ENCODE measurements at places on chromosomes 2 and 18. TPM values are rescaled to one million over a fixed set of nuclear protein-coding genes. Genes with fewer than 3 reads are reported as not detected.

DNA sequence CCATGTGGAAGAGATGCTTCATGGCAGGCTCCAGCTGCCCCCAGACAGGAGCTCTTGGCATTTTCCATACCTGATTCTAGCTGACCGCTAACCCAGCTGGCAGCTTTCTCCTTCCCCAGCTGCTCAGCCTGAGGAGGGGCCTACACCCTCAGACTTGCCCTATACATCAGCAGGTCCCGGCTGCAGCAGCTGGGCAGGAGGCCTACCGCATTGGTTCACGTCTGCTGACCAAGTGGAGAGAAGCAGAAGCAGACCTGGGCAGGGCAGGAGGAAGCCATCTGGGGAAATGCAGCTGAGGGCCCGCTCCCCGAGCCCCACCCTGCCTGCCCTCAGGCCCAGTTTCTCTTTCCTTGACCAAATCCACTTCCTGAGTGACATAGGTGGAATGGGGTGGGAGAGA lies 50.7 kb downstream of the LBH start:
- no peak for DNase-seq

DNA sequence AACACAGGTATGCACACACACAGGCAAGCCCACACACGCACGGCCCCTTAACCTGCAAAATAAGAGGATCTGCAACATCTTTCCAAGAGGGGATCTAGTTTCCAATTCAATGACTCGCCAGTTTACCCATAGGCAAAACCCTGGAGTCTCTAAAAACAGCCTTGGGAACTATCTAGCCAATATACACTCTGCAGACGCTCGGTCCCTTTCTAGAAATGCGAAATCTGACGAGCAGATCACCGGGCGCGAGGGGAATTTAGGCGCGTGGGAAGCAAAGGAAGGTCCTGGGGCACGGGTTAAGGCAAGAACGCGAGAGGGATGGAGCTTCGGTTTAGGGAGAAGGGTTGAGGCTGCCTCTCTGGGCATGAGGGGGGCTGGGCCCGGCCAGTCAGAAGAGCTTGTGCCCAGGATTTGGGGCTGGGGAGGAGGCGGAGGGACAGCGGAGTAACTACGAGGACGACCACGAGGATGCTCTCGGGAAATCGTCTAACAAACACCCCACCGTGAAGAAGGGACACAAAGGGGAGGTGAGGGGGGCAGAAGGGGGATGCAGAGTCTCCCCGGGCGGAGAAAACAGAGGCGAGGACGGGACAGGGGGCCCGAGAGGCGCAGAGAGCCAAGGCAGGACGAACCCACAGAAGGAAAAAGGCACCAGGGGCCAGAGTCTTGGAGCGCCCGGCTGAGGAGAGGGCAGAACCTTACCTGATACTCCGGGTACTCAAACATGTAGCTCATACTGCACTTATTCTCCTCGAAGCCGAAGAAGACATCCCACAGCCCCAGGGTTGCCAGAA lies 542 bp downstream of the PGAP1 start:
- DNase-seq = peak; percentile 8

- DNase-seq = no peak
Observed at GRCh38 chr2:2921011-2921720, 456.5 kb downstream of the EIPR1 start.

DNA sequence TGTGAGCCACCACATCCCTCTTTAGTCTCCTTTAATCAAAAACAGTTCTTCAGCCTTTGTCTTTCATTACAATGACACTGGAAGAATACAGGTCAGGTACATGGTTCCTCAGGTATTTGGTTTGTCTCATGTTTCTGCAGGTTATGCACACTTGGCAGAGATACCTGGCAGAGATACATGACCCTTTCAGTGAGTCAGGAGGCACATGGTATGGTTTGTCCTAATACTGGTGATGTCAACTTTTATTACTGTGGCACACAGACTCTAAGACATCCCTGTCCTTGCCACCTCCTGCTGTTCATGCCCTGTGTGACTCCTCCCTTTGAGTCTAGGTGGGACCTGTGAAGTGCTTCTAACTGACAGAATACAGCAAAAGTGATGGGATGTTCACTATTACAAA lies 58.4 kb downstream of the SPIRE1 start:
- DNase-seq = no peak

DNA sequence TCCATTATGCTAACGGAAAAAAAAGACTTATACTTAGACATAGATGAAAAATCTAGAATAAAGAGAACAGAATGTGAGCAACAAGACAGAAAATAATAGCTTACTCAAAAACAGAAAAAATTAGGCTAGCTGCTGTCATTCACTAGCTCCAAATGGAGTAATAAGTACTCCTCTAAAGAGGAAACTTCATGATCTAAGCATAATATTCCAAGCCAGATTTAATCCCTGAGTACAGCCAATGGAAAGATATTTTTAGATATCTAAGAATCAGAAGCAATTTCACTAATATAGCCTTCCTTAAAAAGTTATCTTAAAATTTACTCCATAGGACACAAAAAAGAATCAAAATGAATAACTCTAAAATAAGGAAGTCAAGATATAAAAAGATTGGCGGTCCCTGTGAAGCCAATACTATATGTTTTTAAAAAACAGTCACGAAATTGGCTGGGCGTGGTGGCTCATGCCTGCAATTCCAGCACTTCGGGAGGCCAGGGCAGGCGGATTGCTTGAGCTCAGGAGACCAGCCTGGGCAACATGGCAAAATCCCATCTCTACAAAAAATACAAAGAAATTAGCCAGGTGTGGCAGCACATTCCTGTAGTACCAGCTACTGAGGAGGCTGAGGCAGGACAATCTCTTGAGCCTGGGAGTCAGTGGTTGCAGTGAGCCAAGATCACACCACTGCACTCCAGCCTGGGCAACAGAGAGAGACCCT lies 123.2 kb upstream of the BCL2L11 start:
- no peak for DNase-seq

The PLEK gene
- not detected for total RNA-seq

The TM4SF20 gene
- 0.04 TPM for total RNA-seq
